ENCODE measurements at places on chromosomes 11 and 22. TPM values are rescaled to one million over a fixed set of nuclear protein-coding genes. Genes with fewer than 3 reads are reported as not detected.

The MYRF gene
- total RNA-seq, result 5.2 TPM

The CYTH4 gene
- 0.11 TPM for total RNA-seq

The SYNGR1 gene
- total RNA-seq, result 35.3 TPM

The HBE1 gene
- 1.5 TPM for total RNA-seq

The KCNJ4 gene
- total RNA-seq, result 3.1 TPM

The GSTT2B gene
- total RNA-seq, result 23.2 TPM

The LIF gene
- 7.2 TPM for total RNA-seq

The PNPLA5 gene
- 5.9 TPM for total RNA-seq

The MS4A6A gene
- total RNA-seq, result 0.16 TPM

The SLC5A4 gene
- 0.09 TPM for total RNA-seq

The SLC17A6 gene
- 0.24 TPM for total RNA-seq

The SLC1A2 gene
- total RNA-seq, result 1.2 TPM

The ANO5 gene
- total RNA-seq, result 6.7 TPM

The PDGFD gene
- 2.9 TPM for total RNA-seq

The CALCB gene
- total RNA-seq, result 3.2 TPM

The TMPRSS6 gene
- not detected for total RNA-seq

The NOX4 gene
- total RNA-seq, result 1.1 TPM

The F2 gene
- total RNA-seq, result 0.73 TPM

The PANX2 gene
- 10.2 TPM for total RNA-seq

The RIC3 gene
- total RNA-seq, result 15.7 TPM

The FGF3 gene
- total RNA-seq, result not detected

The ADM2 gene
- total RNA-seq, result 10.9 TPM

The RAG2 gene
- not detected for total RNA-seq

The APOA5 gene
- total RNA-seq, result 0.20 TPM

The BRSK2 gene
- total RNA-seq, result 34.5 TPM

The FJX1 gene
- total RNA-seq, result 11.0 TPM

The SHANK2 gene
- total RNA-seq, result 64.8 TPM

The KRTAP5-8 gene
- total RNA-seq, result not detected

The VSIG10L2 gene
- total RNA-seq, result not detected

The GLB1L3 gene
- 35.9 TPM for total RNA-seq

The C11orf71 gene
- 7.3 TPM for total RNA-seq

The OTUB1 gene
- 112 TPM for total RNA-seq

The TAGLN gene
- 53.9 TPM for total RNA-seq

The TEX54 gene
- not detected for total RNA-seq

The INS gene
- 0.62 TPM for total RNA-seq

The CXCR5 gene
- total RNA-seq, result not detected

The KCNK7 gene
- 2.0 TPM for total RNA-seq

The OR4D9 gene
- not detected for total RNA-seq

The RBMXL2 gene
- total RNA-seq, result not detected

All from WTC11 (cell line).